ENCODE measurements at places on chromosomes 11 and 22.

- no peak for DNase-seq
These were observed 212.3 kb upstream of the ZBED5 start for GRCh38 chr11:11069841-11070835.

- no peak for DNase-seq
These were observed 39.3 kb downstream of the CEP295 start for GRCh38 chr11:93700830-93701229.

DNA sequence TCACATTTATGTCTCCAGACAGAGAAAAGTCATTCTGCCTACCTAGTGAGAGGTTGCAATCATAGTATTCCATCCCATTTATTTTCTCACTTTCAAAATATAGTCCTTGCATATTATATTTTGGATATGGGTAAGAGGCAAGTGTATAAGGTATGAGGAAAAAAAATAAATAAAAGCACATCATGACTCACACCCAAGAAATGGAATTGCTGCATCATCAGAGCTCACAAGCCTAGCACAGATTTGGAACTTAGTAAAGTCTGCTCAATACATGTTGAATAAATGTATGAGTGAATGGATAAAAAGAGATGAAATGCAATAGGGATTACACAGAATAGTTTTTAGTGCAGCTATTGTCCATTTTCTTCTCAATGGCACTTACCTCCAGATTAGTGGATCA lies 2.5 kb upstream of the OR51G1 start:
- no peak for DNase-seq

DNA sequence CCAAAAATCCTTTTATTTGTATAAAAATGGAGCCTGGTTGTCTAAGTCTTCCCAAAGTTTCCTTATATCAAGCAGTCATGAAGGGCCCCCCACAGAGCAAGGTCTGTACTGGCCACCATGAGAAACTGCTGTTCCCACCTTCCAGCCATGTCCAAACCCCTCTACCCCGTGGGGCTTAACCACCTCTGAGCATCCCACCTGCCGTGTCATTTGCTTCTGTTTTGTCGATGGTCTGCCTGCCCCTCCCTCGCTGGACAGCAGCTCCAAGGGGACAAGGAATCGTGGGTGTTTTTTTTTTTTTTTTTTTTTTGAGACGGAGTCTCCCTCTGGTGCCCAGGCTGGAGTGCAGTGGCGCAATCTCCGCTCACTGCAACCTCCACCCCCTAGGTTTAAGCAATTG lies 11.1 kb upstream of the ANO1 start:
- DNase-seq, result no peak
